ENCODE measurements at places on chromosomes 6 and 20.

DNA sequence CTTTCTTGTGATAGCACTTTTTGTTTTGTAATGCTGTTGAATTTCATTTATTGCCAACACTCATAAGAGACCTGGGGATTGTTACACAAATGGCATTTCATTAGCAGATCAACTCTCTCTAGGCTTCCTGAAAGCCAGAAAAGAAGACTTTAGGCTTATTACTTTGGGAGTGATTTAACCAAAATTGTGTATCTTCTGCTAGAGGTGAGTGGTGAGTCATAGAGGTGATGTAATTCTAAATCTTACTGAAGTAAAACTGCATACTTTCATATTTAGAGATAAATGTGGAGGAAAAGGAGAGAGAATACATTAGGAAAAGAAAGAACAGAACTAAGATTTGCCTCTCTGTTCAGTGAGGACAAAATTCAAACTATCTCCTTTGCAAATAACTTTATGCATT lies 304.7 kb upstream of the RGS17 start:
- DNase-seq, result no peak

- DNase-seq, result no peak
These were observed 156.6 kb downstream of the ZDHHC14 start for GRCh38 chr6:157537556-157537955.

GRCh38 chr6:15427331-15428070 lies 181.6 kb downstream of the JARID2 start:
- no peak for DNase-seq

GRCh38 chr6:31068669-31069340 lies 43.6 kb downstream of the C6orf15 start:
- DNase-seq, result no peak

DNA sequence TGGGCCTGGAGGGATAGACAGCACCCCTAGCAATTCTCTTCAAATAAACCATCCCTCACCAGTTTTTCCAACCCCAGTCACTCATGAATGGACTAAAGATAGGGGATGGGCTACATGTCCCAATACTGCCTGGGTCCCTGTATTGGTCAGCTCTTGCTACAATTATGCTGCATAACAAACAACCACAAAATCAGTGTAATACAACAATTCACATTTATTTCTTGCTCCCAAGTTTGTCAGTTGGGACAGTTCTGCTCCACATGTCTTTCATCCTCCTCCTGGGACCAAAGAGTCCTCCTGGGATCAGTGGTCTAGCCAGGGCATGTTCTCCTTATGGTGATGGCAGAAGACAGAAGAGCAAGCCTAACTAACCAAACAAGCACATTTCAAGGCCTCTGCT lies 91.7 kb upstream of the MYL9 start:
- DNase-seq, result no peak
